ENCODE measurements at places on chromosomes 2 and 18. TPM values are rescaled to one million over a fixed set of nuclear protein-coding genes. Genes with fewer than 3 reads are reported as not detected.

DNA sequence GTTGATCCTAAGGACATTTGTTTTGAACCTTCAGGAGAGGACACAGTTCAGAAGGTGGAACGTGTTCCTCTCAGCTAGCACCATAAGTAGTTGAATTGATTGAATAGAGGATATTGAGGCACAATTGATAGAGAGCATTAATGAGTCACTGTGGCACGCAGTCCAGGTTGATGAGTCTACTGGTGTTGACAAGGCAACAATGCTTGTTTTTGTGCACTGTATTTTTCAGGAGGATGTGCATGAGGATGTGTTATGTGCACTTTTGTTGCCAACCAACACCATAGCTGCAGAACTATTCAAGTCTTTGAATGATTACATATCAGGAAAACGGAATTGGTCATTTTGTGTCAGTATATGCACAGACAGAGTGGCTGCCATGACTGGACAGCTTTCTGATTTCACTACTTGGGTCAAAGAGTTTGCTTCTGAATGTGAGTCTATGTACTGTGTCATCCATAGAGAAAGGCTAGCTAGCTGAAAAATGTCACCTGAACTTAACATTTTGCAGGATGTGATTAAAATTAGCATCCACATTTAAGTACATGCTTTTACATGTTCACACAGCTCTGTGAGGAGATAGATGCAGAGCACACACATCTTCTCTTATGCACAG, 140.1 kb upstream of the B3GNT2 start:
- DNase-seq, result no peak

Gene TTR
- total RNA-seq, result not detected

GRCh38 chr2:208363485-208363884, 43.1 kb upstream of the PTH2R start:
- DNase-seq, result peak; percentile 92

- DNase-seq, result no peak
These were observed 245.4 kb downstream of the GALR1 start for GRCh38 chr18:77495079-77495478.

GRCh38 chr2:75023666-75024455, 65.4 kb downstream of the POLE4 start:
- DNase-seq, result no peak

DNA sequence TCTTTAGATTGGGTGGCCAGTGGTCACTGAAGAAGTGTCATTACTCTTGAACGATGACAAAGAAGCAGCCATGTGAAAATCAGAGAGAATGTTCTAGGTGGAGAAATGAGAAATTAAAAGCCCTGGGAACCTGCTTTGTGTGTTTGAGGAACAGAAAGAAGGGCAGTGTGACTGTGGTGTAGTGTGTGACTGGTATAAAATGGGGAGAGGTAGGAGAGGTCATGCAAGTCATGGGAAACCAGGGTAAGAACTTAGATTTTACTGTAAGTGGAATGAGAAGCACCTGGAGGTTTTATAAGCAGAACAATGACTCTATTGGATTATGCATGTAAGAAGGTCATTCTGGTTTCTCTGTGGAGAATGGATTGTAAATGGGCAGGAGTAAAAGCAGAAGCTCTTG, 12.2 kb downstream of the ICOS start:
- no peak for DNase-seq

Gene GTF2A1L
- total RNA-seq, result 4.7 TPM

DNA sequence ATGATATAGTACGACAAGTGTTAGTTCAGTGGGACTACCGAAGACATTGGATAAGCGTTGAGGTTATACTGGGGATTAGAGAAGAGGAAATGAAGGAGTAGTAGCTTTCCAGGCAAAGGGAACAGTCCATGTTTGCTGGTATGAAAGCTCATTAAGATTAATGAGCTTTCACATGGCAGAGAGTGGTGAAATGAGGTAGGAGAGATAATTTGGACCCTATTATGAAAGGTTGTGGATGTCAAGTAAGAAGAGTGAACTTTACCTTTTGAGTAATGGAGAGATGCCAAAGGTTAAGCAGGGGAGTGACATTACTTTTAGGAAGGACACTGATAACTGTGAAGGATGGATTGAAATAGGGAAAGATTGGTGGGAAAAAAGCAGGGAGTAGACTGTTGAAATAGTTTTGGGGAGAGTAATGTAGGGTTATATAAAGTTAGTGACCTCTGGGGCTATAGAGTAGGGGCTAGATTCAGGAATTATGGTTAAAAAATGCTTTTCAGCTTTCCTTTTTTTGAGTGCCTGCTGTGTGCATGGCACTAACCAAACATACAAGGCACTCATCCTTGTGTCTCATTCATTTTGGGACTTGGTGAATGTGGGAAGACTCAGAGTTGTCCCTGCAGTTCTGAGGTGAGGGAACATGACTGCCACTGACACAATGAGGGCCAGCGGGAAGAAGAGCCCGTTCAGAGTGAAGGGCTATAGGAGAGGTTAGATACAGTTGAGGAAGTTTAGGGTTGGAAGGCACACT, 87.2 kb upstream of the STON1 start:
- no peak for DNase-seq

GRCh38 chr2:233445152-233445830, 91.0 kb downstream of the DGKD start:
- no peak for DNase-seq

DNA sequence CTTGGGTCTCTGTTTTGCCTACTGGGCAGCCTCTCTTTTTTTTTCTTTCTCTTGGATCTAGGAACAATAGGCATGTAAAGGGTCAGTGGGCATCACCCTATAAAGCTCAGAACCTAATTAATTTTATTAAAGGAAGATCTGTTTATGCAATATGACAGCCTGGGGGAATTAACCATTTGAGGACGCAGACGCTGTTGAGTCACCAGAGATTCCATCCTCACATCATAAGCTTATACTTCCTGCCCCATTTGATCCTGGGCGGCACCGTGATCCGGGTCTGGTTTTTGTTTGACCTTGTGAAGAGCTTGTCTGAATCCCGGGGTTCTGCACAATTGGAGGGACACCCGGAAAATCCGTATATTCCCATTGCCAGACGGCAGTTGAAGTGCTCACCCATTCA, 16.8 kb upstream of the BCL11A start:
- DNase-seq, result no peak

Gene TRPM8
- total RNA-seq, result not detected

Gene KCNG2
- total RNA-seq, result under 0.01 TPM

Gene MFSD2B
- total RNA-seq, result under 0.01 TPM

- no peak for DNase-seq
These were observed 384.0 kb downstream of the NBAS start for GRCh38 chr2:15177103-15177502.

Gene ST8SIA3
- total RNA-seq, result not detected

DNA sequence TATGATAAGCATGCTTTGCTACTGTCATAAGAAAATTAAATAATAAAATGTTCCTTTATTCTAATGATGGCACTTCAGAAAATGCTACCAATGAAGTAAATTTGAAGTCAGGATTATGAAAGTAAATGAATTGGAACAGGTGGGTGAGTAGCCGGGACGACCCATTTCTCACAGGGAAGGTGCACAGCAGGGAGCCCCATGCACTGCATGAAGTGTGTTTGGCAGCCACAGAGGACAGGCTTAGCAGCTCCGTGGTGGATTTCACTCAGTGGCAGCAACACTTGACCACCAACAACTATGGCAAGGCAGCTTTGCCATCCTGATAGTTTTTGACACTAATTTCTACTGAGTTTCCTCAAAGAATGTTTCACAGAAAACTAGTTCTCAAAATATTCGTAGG, 146.3 kb downstream of the ATL2 start:
- DNase-seq, result no peak

All from fibroblast of villous mesenchyme (primary cell).